ENCODE measurements at places on chromosomes 16 and 17. TPM values are rescaled to one million over a fixed set of nuclear protein-coding genes. Genes with fewer than 3 reads are reported as not detected.

DNA sequence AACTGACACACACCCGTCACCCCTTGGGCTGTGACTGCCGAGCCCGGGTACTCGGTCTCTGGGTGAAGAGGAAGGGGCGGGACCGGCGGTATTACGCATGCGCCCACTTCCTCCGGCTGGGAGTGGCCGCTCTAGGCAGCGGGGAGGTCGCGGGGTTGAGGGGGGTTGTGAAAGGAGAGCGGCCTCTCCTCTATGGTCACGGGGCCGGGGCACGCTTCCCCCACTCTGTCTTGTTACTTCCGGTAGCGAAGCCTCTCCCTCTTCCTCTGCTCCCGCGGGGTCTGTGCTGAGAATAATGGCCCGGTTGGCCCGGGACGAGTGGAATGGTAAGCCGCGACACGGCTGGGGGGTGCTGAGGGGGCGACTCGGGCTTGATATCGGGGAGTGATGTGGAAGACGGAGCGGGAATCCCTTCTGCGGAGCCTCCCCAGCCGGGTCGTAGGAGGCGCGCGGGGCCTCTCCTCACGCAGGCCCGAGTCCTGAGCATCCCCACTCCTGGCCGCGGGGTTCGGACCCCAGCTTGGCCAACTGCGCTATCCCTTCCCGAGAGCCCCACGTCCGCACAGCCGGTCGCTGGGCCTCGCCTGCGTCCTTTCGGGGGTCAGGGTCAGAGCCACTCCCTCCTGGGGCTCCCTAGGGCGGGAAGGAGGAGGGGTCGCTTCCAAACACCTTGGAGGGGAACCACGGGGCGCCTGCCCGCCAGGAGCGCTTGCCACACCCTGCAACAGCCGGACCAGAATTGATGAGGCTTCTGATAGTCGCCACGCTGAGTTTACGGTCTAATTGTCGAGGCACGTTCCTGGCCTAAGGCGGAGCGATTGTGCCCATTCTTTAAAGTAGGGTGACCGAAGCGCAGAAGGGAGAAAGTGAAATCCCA lies at the start of gene BFAR:
Gene BFAR, plus strand, starts transcription at position 259 of the 877 bp plus-strand sequence. CDS start 11,396 bp downstream, outside the sequence.
- DNase-seq: peak; percentile 100

The TXNL4B gene
- total RNA-seq: 17.6 TPM

GRCh38 chr17:76972046-76972641 lies 103.9 kb downstream of the MGAT5B start:
- no peak for DNase-seq

The CSH2 gene
- total RNA-seq: not detected

DNA sequence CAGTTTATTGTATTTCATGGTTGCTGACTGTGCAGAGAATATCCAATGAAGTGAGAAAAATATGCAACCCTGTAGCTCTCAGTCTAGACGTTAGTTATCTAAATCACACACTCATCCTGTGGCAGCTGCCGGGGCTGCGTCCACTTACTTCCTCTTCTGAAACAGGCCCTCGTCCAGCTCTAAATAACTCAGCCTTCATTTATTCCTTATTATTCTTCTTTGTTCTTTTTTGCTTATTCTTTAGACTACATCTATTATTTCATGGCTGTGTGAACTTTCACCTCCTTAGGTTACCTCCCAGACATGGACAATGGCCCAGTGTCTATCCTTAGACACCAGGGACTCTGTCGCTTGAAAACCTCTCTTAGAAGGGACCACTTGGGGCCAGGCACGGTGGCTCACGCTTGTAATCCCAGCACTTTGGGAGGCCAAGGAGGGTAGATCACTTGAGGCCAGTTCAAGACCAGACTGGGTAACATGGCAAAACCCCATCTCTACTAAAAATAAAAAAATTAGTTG lies 3.4 kb upstream of the THUMPD1 start:
- DNase-seq: no peak

DNA sequence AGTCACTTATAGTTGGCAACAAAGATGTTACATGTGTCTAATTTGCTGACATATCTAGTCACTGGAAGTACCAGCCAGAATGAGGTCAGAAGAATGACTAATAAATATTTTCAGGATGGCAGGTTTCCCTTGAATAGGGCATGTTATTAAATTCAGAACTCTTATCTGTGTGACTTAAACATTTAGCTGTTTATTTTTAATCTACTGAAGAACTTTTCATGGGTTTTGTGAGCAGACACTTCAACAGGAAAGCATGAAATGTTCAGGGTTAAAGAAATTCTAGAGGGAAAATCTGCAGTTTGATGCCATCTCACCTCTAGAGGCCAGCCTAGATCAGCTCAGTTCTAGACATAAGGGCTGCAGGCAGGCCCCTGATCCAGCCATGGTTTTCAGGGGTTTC lies 13.2 kb downstream of the JPT2 start:
- no peak for DNase-seq

The MSLN gene
- not detected for total RNA-seq

GRCh38 chr17:43676471-43676870 lies 14.7 kb upstream of the MEOX1 start:
- no peak for DNase-seq

The HOXB1 gene
- total RNA-seq: not detected

The SMIM5 gene
- total RNA-seq: 0.12 TPM

The KRTAP3-1 gene
- total RNA-seq: not detected

DNA sequence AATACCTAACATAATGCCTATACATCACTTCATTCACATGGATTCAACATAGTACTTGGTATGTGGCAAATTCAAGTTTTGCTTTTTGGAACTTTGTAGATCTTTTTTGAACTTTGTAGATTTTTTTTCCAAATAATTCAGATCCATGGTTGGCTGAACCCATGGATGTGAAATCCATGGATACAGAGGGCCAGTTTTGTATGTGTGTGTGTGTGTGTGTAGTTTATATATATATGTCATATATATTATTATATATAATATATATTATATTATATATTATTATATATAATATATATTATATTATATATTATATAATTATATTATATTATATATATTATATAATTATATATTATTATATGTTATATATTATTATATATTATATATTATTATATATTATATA lies 28.4 kb downstream of the CLUAP1 start:
- no peak for DNase-seq

The TBC1D3G gene
- total RNA-seq: not detected

DNA sequence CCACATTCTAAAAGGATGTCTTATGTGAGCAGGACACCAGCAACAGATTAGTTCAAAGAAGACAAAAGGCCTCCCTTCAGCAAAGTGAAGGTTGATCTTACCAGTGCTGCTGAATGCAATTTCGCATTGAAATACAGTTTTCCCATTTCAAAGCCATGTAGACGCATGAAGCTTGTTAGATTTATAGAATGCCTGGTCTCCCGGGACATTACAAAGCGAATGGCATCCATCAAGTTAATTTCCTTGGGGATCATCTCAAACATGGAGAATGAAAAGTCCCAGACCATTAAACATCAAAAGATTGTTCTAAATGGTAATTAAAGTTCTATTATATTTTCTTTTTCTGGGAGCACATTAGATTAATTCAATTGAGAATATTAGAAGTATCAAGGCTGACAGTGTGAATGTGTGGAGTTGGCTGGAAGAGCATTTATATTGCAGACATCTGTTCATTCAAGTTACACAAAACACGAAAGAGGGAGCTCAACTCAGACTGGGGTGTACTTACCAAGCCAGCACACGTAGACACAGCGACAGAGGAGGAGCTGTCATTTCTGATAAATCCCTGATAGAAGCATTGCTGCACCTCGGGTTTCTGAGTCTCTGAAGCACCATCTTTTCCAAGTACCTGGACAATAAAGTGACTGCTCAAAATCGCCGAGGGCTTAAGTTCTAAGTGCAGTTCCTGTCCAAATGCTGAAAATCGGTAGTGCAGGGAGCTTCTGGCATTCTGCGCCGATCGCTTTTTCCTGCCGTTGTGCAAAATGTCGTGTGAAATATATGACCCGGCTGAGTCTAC lies 3.8 kb downstream of the ADAMTS18 start:
- no peak for DNase-seq

The KRTAP16-1 gene
- not detected for total RNA-seq

The KCNJ18 gene
- not detected for total RNA-seq

DNA sequence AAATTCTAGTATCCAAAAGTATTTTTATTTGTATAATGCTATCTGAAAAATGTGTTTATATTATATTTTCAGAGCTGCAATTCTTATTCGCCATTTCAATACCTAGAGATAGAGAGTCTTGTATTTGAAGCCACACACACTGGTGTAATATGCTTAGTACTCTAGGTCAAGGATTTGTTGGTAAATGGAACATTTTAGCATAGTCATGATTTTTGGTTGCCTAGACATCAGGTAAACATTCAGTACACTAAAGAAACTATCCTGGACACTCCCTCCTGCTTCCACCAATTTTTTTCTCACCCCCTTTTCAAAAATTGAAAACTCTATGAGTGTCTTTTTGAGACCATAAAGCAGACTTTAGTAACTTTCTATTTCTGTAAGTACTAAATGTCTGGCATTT lies 20.8 kb downstream of the ABHD15 start:
- no peak for DNase-seq

GRCh38 chr16:86213437-86214205 lies 296.7 kb upstream of the FOXF1 start:
- DNase-seq: no peak

The LGALS9B gene
- not detected for total RNA-seq

GRCh38 chr17:73039282-73039681 lies 53.2 kb downstream of the SLC39A11 start:
- DNase-seq: no peak

DNA sequence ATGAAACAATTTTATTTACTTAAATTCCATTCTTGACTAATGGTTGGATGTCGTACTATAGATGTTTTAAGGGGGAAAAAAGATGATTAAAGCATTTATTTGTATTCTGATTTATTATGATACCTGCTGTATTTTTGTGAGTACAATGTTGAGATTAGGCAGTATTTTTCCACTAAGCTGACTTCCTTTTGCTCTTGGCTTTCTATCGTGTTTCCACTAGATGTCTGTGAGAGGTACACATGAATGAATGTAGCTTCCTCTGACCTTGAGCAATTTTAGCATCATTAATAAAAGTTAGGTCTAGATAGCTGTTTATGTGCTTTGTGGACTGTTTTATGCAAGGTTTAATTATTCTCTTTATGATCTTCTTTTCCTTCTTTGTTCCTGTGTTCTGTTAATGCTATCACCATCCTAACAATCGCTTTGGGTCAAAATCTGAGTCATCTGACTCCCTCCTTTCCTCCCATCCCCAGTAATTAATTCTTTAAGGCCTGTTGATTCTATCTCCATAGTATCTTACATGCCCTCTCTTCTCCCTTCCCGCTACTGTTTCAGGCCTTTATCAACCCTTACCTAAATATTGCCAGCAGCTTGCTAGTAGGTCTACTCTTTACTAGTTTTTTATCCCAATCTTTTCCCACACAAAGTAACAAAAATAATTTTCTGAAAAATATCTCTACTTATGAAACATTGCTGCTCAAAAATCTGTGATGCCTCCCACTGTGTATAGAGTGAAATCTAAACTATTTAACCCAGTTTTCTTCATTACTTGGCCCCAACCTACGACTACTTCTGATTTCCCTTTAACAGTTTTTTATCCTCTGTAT lies 76.0 kb downstream of the VMP1 start:
- no peak for DNase-seq

- no peak for DNase-seq
Observed at GRCh38 chr17:31738067-31738466, 121.0 kb downstream of the COPRS start.

The KRT9 gene
- not detected for total RNA-seq

The GRB7 gene
- 2.0 TPM for total RNA-seq

The VMO1 gene
- total RNA-seq: 0.30 TPM

Data from activated CD4-positive, alpha-beta T cell treated with anti-CD3 and anti-CD28 coated beads for 36 hours (primary cell).